ENCODE measurements at places on chromosomes 2 and 18.
A peak's percentile ranks its signal among the peaks of the same experiment; 100 is the strongest.

- DNase-seq = no peak
These were observed 86.1 kb upstream of the ITPRID2 start for GRCh38 chr2:181805228-181806038.

- no peak for DNase-seq
These were observed 4.9 kb upstream of the PDCD1 start for GRCh38 chr2:241863536-241863954.

DNA sequence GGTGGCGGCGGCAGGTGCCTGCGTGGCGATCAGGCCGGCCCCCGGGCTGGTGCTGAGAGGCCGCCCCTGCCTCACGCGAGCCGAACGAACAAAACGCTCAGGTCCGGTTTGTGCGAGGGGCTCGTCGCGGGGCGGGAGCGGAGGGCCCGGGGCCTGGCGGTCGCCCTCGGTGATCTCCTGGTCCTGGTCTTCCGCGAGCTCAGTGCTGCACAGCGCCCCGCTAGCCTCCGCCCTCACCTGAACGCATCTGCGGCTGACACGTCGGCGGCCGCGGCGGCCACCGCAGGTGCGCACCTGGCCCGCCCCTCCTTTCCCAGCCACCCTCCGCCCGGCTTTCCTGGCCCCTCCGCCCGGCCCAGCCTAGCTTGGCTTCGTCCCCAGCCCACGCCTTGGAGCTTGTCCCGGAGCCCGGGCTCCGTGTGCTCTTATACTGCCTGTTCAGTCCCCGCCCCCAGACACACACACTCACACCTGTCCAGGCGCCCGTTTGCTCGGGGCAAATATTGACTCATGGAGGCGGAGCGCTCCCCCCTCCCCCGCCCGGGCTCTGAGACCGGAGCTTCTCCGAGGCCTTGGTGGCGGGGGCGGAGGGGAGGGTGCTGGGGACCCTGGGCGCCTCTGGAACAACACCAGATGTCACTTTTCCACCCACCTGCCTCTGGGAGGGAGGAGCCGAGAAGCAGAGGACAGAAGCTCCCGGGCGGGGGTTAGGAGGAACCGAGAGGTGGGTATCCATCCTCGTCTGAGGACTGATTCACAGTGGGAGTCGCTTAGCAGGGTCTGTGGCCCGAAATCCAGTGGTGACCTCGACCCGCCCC, 8.6 kb upstream of the CRYBA2 start:
- peak; percentile 19 for DNase-seq

GRCh38 chr2:40317046-40317445, 134.8 kb downstream of the SLC8A1 start:
- DNase-seq = no peak

GRCh38 chr2:239674101-239674980, 273.5 kb upstream of the HDAC4 start:
- no peak for DNase-seq
